ENCODE measurements at places on chromosomes 2 and 18. TPM values are rescaled to one million over a fixed set of nuclear protein-coding genes. Genes with fewer than 3 reads are reported as not detected.

SULT1C4 gene
- 0.79 TPM for total RNA-seq

DNA sequence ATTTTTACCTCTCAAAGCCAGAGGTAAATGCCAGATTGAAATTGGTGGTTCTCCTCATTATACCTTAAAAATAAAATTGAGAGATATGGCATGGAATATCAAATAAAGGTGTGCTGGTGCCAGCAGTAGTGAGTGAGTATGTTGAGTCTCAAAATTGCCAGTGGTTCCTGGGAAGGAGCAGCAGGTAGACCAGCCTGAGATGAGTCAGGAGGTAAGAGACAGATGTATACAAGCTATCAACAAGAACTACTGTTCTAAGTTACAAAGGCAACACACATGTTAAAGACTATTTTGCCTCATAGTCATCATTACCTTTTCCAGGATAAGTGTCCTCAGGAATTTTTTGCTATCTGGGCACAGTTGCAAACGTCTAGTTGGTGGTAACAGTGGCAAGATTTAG is 1.3 kb upstream of the UPP2 start:
- no peak for DNase-seq

MZT2A gene
- 19.3 TPM for total RNA-seq

DNA sequence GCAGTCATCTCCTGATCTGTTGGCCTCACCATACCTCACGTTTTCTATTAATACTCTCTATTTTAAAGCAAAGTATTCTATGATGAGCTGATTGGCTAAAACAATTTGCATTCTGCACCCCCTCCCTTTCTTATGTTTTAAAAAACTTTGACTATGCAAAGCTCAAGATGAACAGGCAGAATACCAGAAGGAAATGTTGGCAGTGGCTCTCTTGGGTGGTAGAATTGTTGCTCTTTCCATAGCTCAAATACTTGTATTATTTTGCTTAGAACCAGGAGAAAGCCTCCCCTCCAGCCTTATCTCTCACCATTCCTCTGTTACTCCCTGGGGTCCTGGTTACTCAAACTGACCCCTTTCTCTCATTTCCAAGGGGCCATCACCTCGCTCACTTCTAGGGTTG is 14.4 kb downstream of the GPR45 start:
- no peak for DNase-seq

DNA sequence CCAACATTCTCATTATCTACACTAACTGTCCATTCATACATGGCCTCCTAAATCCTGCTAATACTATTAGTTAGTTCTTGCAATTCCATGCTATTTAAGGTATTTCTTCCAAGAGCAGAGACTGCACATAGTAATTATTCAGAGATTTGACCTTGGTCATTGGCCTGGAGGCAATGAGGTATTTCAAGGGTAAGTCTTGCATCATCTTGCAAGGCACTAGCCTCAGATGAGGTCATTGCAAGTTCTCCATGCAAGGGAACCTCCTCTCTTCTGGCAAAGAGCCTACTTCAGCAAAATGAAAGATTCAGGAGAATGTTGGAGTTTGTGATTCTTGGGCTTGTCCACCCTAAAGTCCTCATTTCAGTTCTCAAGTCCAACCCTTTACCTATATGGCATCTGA is 48.5 kb upstream of the IKZF2 start:
- no peak for DNase-seq

DNA sequence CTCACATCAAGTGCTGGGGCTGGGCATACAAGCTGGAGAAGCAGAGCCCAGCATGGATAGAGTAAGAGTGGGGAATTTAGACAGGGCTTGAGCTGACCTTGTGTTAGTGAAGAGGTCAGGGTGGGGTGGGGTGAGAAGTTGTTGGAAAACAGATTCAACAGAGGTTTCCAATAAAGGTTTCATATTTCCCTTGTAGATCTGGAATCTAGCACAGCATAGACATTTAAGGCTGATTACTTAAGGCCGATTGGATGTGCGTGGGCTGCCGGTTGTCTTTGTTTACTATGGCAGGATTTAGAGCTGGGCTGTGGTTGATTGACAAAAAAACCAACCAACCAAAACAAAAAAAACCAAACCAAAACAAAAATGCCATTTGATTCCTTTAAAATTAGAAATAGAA is 114.9 kb upstream of the SEC11C start:
- no peak for DNase-seq

DNA sequence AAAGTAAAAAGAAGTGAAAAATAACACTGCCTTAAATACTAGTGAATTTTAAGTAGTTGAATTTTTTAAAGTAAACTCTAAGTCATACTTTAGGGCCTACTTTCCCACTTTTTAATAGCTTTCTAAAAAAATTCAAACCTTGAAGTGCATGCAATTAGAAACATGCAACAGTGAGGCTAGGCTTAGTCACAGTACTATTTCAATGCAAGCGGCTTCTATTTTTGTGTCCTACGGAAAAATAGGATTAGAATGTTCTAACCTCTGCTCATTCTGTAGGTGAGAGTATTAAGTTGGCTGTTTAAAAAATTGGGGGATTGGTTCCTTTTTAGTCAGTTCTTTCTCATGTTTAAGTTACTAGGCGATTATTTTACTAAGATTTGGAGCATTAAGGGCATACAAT is 39.1 kb upstream of the PSMD14 start:
- DNase-seq: no peak

- DNase-seq: no peak
Measured at GRCh38 chr18:3016585-3017297, 3.8 kb upstream of the LPIN2 start.

All from transverse colon (tissue), 4 donors.